Stimulated activated CD4-positive, alpha-beta T cell treated with anti-CD3 and anti-CD28 coated beads, Interleukin-1b, Interleukin-23, amount 100 ng/mL, for 4 hours (primary cell): ENCODE measurements at places on chromosomes 2 and 18.

GRCh38 chr2:219430633-219431615 is 3.7 kb upstream of the SPEG start:
- no peak for DNase-seq

- DNase-seq, result no peak
Observed at GRCh38 chr2:152250421-152251100, 75.0 kb upstream of the STAM2 start.

DNA sequence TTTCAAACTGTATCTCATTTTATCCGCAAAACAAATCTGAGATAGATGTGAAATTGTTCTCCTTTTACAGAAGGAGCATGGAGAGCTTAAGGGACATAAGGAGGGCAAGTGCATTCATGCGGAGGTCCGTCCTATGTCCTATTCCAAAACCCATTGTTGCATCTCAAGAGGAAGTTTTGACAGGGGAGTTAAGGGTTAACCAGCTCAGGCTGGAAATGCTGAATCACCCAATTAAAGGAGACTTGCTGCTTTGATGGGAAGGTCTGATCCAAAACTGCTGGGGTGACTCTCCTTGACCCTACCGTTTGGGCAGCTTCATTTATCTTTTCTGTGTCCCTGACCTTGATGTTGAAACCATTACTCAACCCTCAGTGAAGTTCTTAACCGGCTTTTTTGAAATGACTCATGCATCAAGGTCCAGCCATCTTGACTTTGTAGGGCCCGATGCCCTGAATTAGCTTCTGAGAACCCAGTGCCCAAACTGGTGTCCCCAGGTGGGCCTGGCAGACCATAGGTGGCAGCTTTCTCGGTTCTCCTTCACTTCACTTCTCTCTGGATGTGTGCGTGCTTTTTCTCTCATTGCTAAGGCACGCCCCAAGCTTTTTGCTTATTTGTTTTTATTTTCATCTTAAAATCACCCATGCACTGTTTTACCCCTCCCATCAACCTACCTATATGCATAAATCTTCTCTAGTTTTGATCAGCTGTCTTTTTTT is 15.9 kb upstream of the TXNDC2 start:
- DNase-seq, result no peak

DNA sequence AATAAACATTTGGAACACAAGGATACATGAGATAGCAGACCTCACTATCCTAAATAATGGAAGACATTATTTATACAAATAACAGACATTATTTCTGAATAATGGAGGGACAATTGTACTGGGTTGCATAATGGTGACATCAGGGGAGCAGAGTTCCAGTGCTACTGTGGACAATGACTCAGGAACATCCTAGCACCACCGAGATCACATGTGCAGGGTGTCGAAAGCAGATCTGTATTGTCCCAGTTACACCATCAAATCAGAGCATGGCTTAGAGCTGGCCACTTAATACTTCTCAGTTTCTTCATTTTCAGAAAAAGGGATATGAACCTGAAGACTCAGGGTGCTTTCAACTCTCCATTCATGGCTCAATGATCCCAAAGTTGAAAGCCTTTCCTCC is 249.1 kb upstream of the RBMS1 start:
- no peak for DNase-seq

- DNase-seq, result no peak
Observed at GRCh38 chr18:77162580-77162979, 30.0 kb upstream of the MBP start.

- DNase-seq, result no peak
Observed at GRCh38 chr18:55064760-55065159, 105.5 kb upstream of the CCDC68 start.

- DNase-seq, result no peak
Observed at GRCh38 chr2:130376433-130377293, 20.8 kb downstream of the PTPN18 start.

DNA sequence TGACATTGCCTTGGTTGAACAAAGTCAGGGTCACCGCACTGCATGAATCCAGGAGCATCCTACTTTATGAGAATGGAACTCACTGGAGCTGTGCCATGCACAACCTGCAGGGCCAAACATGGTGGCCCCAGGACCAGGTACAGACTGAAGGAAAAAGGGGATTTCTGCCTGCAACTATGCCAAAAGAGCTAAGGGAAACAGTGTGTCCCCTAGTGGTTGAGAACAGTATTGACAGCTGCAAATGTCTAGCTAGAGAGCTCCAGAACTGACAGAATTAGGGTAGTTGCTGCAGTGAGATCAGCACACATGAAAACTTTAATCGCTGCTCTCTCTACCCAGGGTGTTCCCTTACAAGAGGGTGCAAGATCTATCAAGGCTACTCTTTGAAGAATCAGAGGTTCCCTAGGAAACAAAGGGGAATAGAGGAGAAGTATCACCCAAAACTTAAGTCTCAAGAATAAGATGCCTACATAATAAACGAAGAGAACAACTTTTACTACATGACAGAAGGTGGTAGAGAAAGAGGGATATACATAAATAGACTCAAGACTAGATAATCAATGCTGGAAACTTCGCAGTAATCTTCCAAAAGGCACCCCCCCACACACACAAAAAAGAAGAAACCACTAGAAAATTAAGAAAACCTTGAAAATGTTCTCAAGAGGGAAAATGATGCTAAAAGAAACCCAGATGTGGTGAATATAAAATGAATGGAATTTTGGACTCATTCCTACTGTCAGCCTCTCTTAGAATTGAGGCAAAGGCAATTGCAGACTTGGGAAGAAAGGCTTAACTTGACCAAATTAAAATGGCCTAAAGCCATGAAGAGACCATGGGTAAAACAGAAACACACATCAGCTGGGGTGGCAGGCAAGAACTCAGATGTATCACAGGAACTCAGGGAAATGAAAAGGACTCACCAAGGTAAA is 43.6 kb upstream of the IHH start:
- no peak for DNase-seq

- no peak for DNase-seq
Observed at GRCh38 chr2:226631187-226631586, 168.4 kb downstream of the IRS1 start.

DNA sequence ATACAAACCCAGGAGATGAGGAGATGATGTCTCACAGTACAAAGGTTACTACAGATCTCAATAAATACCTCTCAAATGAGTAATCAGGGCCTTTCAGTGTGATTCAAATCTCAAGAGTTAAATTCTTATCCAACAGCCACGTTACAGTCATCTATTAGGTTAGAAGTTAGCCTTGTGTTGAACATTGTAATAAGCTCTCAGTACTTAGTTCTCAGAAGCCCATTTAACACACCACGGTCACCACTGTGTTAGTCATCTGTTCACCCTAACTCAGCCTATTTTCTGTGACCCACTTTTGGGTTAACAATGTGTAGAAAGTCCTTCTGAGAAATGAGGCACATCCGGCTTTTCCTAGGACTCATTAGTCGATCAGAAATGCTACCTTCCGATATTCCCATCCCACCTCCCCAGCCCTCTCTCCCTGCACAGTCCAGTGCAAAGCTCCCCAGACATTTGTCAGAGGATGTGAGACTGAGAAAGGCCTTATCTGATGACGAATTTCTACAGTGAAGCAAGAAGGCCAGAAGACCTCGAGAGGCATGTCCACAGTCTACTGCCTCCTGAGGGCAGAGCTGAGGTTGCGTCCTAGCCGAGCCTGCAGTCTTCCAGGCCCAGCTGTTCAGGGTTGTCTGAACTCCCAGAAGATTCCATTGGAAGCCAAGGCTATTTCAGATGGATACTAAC is 92.6 kb downstream of the ACTR2 start:
- DNase-seq, result no peak

- no peak for DNase-seq
Observed at GRCh38 chr18:63303547-63303946, 16.0 kb downstream of the BCL2 start.
